ENCODE measurements at places on chromosomes 6 and 20. TPM values are rescaled to one million over a fixed set of nuclear protein-coding genes. Genes with fewer than 3 reads are reported as not detected.

OTOR gene
- polyA plus RNA-seq: 0.32 TPM

DNA sequence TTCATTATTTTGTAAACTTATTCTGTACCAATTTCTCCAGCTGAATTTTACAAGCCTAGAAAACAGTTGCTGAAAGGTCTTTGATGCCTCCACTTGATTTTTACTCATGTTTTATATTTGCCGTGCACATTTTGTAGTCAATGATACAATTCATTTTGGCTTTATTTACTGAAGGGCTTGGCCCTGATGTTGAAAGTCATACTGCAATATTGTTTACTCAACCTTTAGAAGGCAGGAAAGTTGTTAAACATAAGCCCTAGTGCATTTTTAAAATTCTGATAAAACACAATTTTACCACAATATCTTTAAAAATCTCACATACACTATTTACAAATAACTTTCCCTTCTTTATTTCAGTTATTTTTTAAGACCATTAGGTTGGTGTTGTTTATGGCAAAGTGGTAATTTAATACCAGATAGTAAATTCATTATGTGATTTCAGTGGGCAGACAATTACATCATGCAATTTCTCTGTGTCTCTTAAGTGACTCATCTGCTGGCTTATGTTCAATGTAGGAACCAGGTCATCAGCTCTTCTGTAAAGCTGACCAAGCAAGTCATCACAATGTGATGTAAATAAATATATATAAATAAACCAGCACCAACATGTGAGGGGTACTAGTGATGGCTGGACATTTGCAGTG is 121.1 kb upstream of the SLC35B3 start:
- no peak for DNase-seq

ZBTB46 gene
- polyA plus RNA-seq: 13.6 TPM

WFDC5 gene
- polyA plus RNA-seq: not detected

DNA sequence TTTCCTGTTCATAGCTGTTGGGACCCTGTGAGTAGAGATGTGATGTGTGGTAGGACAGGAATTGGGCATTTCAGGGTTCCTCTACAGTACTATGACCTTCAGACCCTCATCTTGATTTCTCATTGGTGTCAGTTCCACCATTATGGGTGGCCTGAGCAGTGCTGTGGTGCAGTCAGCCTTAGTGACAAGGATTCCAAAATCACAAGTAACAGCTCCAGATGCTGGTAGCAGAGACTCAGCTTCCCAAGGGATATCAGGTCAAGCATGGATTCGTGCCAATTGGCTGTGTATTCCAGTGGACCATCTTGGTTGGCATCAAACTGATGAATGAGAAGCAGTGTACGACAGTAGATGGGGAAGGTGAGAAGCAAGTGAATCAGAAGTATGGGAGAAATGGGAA is 3.8 kb downstream of the SMIM26 start:
- DNase-seq: no peak

CD93 gene
- 44.4 TPM for polyA plus RNA-seq

E2F3 gene
- polyA plus RNA-seq: 17.7 TPM

DNA sequence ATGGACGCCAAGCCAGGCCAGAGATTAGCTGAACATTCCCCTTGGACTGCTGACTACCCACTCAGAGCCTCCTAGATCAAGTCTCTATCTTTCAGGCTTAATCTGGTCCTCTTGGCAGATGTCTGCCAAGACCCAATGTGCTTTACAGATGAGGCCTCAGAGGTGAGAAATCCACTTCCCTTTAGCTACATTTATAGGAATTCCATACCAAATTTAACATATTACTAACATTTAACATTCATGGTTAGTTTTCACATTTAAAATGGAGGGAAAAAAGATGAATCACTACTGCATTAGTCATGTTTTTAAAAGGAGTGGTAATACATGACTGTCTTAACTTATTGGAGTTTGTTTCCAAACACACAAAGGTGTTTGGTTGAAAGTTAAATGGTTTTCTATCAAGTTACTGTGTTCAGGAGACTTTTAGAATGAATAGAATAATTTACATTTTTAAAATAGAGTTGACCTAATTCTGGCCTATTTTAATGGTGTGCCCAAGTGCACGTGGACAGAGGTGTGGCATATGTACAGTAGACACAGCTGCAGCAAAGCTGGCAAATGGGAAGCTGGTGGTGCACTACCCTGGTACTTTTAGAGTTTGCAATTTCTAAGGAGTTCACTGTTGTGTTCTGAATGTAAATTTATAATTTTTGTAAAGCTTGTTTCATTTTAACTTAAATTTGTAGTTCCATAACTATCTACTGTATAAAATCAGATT is 41.9 kb upstream of the CALHM6 start:
- DNase-seq: no peak

- DNase-seq: no peak
Observed at GRCh38 chr20:51411870-51412269, 130.6 kb downstream of the NFATC2 start.

DNA sequence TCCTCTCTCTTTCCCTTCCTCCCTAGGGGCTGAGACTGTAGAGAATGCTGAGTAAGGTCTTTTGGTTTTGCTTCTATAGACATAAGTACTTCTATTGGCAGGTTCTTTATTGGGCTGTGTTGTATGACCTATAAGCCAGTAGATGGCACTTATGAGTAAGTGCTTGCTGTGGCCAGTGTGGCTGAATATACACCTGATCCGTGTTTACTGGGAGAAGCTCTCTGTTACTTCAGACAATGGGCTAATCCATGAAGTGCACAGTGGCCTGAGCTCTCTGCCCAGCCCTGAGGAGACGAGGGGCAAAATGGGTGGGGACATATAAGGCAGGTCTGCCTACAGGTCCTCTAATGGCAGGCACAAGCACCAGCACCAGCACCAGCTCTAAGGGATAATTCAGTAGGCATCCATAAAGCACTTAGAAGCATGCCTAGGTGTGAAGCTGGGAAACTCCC is 610.3 kb downstream of the RNF144B start:
- DNase-seq: no peak

- DNase-seq: no peak
Observed at GRCh38 chr6:125232466-125232865, 69.3 kb downstream of the HDDC2 start.

SMPDL3A gene
- polyA plus RNA-seq: 18.5 TPM

GRCh38 chr6:13531956-13532355 is 42.4 kb upstream of the SIRT5 start:
- no peak for DNase-seq

DNA sequence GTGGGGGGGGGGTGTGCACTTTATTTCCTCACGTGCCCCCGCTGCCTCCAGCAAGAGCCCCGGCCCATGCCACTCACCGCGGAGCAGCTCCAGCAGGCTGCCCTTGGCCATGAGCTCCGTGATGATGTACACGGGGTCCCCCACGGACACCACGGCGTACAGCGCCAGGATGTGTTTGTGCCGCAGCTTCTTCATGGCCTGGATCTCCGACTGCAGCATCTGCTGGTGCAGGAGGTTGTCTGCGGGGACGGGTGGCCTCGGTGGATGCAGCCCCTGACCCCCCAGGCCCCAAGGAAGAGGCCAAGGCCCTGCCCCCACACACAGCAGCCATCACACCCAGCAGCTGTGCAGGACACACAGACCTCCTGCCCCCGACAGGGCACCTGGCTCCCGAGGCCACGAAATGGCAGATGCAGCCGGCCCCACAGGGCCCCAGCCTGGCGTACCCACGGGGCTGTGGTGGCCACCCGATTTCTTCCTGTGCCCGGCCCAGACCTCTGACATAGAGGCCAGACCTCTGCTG is 4.7 kb downstream of the PTK6 start:
- DNase-seq: no peak

GPX5 gene
- polyA plus RNA-seq: not detected

NKX2-2 gene
- polyA plus RNA-seq: not detected

DNA sequence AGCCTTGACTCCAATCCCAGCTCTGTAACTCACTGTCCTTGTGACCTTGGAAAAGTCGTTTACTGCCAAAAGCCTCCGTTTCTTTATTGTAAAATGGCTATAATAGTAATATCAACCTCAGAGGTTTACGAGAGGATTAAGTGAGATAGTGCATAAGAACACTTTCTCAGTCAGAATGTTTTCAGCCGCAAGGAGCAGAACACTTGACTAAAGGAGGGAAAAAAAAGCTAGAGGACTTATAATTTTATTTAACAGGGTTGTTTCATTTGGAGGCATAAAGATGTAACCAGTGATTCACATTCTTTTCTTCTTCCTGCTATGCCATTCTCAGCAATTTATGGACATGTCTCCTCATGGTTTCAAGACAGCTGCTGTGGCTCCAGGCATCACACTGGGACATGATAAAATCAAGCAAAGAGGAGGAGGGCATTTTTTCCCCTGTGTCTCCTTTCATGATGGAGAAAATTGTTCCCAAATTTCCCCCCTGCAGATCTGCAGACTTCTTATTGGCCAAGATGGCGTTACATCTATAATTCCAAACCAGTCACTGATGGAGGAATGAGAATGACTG is 143.0 kb upstream of the PTPN1 start:
- no peak for DNase-seq

DNA sequence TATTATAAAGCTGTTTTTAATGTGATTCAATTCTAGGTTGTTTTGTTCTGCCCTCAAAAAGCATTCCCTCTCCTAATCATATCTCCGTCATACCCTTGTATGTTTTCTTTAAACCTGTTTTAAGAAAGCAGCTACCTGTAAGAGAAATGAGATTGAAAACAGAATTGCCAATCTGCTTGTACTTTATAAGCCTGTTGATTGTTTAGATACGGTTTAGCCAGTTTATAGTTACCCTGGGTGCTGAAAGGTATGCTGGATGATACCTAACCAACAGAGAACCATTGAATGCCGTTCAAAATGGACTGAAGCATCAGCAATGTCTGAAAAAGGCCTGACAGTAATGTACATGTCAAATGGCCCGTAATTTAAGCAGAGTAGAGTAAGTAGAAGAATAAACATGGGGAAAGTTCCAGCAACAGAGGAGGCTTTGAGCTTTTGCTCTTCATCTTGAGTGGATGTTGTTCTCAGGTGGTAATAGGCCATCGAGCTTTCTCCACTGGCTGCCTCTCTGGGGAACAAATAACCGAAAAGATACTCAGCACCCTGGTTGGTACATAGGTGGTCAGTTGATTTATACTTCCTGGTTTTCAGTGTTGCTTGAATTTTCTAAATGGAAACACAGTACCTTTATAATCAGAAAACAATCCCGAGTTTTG is 27.5 kb downstream of the PTPN1 start:
- no peak for DNase-seq

CCN5 gene
- polyA plus RNA-seq: not detected

DNA sequence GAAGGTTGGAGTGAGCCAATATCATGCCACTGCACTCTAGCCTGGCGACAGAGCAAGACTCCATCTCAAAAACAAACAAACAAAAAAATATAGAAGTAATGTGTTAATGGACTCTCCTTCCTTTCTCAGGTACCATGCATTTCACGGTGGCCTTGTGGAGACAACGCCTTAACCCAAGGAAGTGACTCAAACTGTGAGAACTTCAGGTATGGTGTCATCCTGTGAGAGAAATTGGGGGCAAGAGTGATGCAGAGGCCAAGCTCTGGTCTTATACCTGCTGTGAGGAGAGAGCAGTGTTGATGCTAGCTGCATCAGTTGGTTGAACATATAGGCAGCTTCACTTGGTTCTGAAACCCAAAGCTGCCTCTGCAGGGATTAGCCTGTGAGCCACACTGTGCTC is 6.2 kb downstream of the ITCH start:
- no peak for DNase-seq

DNA sequence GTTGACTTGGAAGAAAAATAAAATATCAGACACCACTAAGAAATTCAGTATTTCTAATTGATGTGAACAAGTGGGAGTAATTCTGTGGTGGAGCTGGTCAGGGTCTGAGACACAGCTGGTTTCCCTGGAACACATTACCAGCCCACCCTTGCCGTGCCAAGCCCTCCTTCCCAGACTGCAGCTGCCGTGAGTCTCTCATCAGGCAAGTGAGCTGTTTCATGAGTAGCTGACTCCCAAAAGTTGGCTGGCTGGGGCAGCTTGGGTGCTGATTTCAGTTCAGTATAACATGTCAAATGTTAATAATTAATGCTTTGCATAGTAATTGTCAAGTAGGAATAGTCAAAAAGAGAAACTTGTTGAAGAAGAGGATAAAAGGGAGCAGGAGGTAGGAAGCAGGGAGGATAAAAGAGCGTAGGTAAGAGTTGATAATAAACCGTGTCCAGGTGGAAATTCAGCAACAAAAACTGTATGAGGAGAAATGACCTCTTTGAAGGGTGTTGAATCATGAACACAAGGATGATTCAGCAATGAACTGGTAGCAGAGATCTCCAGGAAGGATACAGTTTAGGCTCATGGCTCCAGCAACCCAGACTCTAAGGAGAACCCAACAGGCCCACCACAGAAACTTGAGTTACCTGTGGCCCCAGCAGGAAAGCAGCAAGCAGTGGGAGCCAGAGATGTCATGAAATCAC is 110.9 kb upstream of the SSTR4 start:
- DNase-seq: no peak

POU3F2 gene
- 0.08 TPM for polyA plus RNA-seq

GRCh38 chr6:93676581-93676980 is 257.2 kb upstream of the EPHA7 start:
- no peak for DNase-seq

DNA sequence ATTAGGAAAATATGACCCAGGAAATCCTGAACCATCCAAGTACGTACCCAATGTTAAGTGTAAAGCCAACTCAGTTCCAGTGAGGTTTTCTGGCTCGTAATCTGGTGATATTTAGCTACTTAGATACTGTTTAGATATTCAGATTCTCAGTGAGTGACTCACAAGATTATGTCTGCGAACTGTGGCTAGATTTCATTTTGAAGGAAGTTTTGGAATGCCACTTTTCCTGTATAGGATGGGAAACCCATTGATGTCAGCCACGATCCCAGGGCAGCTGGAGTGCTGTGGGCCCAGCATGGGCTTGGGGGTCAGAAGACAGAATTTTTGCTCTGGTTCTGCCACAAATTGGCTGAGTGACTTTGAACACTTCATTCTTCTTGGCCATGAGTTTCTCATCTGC is 76.3 kb downstream of the TMEM170B start:
- DNase-seq: no peak

GRM1 gene
- 0.20 TPM for polyA plus RNA-seq

DNA sequence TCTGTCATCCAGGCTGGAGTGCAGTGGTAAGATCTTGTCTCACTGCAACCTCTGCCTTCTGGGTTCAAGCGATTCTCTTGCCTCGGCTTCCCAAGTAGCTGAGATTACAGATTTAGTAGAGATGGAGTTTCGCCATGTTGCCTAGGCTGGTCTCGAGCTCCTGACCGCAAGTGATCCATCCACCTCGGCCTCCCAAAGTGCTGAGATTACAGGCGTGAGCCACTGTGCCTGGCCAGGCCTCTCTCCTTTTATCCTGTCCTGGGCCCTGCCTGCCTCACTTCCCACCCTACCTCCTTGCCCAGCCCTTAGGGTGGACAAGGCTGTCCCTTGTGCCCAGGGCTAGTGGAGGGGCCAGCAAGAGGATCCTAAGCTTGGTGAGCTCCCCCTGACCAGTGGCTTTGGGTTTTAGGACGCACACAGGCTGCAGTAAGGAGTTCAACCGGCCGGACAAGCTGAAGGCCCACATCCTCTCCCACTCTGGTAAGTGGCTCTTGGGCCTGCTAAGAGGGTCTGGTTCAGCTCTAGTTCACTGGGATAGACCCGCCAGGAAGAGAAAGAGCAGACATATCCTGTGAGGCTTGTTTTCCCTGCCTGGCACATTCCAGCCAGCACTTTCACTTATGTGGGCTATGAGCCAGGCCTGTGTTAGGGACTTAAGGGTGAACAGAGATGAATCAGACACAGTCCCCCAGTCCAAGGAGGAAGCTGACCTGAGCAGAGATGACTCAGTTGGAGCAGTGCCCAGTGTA is 21.9 kb upstream of the CHMP4B start:
- DNase-seq: no peak

BPIFA2 gene
- polyA plus RNA-seq: 0.17 TPM
